Pancreas (tissue), 10 donors: ENCODE measurements at places on chromosomes 6 and 20. TPM values are rescaled to one million over a fixed set of nuclear protein-coding genes. Genes with fewer than 3 reads are reported as not detected.

- DNase-seq: no peak
Observed at GRCh38 chr6:2179241-2179640, 66.2 kb downstream of the GMDS start.

GRCh38 chr20:10670501-10671220, 3.1 kb downstream of the JAG1 start:
- no peak for DNase-seq

GRCh38 chr20:51253280-51253679, 230.4 kb upstream of the KCNG1 start:
- DNase-seq: no peak

DNA sequence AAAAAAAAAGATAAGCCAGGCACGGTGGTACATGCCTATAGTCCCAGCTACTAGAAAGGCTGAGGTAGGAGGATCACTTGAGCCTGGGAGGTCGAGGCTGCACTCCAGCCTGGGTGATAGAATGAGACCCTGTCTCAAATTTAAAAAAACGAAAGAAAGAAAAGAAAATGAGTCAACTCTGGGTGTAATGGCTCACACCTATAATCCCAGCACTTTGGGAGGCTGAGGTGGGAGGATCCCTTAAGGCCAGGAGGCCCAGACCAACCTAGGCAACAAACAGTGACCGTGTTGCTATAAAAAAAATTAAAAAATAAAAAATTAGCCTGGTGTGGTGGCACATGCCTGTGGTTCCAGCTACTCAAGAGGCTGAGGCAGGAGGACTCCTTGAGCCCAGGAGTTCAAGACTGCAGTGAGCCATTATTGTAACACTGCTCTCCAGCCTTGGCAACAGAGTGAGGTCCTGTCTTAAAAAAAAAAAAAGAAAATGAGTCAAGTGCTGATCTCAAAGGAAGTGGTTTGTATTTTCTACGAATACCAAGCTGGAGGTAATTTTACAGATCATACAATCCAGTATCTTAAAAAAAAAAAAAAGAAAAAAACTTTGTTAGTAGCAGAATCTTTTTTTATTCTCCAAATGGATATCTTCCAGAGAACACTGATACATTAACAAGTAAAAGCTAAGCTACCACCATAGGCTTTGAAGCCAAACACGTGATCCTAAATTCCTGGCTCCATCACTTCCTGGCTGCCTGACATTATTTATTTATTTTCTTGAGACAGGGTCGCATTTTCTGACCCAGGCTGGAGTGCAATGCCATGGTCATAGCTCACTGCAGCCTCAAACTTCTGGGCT, 5.7 kb downstream of the COMMD7 start:
- DNase-seq: no peak

DNA sequence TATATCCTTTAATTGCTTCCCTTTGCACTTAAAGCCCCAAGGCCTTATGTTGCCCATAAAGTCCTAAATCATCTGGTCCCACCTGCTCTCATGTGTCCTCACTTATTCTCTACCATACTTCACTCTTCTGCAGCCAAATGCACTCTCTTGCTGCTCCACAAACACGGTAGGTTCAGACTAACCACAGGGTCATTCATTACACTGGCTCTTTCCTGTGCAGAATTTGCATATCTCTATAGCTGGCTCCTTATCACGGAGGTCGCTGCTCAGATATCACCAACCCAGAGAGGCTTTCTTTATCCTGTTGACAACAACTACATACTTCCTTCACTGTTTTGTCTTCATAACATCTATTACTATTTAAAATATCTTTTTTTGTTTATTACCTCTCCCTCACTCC, 86.8 kb downstream of the MOXD1 start:
- DNase-seq: no peak

DNA sequence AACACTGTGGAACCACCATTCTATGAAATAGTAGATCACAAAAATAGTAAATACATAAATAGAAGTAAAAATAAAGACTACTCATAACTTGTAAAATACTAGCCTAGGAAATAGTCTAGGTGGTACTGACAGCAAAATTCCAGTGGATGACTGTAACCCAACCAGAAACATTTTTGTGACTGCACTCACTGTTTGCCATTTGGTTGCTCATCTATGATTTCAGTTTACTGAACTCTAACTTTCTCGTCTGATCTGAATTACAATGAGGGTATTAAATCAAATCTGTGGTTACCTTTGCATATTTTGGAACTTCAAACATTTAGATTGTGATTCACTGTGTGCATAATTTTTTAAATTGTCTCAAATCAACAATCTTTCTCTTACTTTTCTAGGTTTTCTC, 151.1 kb downstream of the KHDC1L start:
- no peak for DNase-seq

- no peak for DNase-seq
Observed at GRCh38 chr6:3458706-3459421, 2.0 kb upstream of the SLC22A23 start.

- DNase-seq: no peak
Observed at GRCh38 chr6:145875496-145876211, 61.1 kb upstream of the FBXO30 start.

GRCh38 chr20:47675190-47676142, 109.8 kb downstream of the SULF2 start:
- DNase-seq: peak; percentile 40

DNA sequence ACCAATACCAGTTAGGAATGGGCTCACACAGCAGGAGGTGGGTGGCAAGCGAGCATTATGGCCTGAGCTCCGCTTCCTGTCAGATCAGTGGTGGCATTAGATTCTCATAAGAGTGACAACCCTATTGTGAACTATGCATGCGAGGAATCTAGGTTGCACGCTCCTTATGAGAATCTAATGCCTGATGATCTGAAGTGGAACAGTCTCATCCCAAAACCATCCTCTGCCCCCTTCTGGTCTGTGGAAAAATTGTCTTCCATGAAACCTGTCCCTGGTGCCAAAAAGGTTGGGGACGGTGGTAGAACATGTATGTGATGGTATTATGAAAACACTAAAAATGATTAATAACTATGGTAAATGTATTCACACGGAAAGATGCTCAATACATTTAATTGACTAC, 99.7 kb upstream of the HIVEP1 start:
- DNase-seq: no peak

DNA sequence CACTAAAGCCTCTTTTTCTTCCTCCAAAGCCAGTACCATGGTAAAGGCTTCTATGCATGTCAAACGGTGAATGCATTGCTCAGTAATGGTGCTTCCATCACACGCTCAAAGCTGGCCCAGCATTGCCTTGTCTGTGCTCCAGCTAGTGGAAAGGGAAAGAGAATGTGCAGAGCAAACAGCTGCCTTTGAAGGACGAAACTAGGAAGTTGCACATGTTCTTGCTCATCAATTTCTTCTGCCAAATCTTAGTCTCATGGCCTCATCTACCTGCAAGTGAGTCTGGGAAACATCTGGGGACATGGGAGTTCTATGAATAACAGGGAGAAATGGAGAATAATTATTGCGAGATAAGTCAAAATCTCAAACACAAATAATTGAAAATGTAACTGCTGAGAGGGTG, 216.5 kb upstream of the SSTR4 start:
- DNase-seq: no peak

- DNase-seq: no peak
Observed at GRCh38 chr6:168132531-168133167, 53.6 kb upstream of the FRMD1 start.

DNA sequence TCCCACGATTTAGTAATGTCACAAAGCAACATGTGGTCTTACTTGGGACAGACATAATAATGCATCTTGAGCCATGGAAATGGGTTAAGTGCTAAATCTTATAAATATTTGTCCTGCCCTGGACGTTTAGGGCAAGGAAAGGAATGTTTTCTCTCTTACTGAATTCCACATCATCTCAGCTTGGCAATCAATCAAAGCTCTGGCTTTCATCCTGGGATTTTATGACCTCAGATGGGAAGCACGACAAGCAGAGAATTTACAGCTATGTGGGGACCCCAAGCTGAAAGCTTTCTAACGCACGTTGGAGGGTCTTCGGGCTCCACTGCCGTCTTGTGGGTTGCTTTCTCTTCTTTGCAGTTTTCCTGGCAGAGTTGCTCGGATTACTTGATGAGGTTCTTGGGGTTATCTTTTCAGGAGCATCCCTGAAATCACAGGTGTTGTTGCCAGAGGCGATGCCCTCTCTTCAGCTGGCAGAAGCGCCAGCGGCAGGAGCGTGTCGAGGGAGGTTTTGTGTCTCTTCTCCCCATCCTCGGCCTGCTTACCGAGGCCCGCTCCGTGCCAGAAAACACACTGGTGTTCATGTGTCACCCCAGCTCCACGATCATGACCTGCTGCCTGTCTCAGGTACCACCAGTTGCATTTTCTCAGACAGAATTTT, 73.4 kb upstream of the FRMD1 start:
- no peak for DNase-seq

DNA sequence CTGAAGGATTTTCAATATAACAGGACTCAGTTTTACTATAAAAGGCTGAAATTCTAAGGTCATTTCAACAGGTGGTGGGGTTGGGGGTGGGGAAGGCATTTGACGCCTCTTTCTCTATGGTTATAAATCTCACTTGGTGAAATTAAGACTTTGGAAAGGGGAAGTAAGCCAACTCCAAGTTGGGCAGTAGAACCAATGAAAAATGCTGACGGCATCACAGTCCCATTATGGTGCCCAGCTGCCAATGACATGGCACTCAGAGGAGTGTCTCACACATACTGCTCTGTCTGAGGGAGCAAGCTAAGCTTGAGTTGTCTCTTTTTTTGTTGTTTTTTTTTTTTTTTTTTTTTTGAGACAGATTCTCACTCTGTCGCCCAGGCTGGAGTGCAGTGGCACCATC, 4.7 kb downstream of the SLC16A10 start:
- DNase-seq: no peak

GRCh38 chr6:30957716-30958115, 16.9 kb downstream of the MUCL3 start:
- no peak for DNase-seq

DNA sequence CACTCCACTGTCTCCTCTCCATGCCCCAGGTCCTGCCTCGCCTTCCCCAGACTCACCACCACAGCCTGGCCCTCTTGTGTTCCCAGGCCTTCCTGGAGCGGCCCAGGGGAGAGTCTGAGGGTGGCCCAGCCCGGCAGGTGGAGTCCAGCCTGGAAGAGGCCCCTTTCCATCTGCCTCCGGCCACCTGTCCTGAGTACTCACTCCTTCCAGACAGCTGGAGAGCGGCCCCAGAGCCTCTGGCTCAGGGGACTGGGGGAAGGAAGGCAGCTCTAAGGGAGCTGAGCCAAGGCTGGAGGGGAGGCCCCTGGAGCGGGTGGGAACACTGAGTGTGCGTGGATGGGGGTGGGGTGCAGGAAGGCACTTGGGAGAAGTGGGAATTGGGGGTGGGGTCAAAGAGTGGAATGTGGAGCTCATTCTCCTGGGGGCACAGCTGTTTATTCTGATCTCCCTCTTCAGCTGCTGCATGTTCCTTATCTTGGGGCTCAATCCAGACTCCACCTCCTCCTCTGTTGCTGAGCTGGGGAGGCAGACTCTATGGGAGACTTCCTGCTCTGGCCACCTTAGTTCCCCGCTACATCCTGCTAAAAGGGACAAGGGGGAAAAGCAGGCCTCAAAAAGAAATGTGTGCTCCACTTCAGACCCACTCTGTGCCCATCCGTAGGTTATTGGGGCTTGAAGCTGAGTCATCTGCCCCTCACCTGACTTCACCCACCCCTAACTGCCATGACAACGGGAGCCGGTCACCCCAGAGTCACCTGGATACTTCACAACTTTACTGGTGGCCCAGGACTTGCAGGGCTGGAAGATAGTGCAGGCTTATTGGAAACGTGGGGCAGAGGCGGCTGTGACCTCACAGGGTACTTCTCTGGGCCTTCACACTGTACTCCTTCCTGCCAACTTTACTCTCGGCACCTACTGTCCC, 19.5 kb upstream of the TAF8 start:
- DNase-seq: no peak

GRCh38 chr6:138441965-138442364, 37.9 kb downstream of the HEBP2 start:
- no peak for DNase-seq

DNA sequence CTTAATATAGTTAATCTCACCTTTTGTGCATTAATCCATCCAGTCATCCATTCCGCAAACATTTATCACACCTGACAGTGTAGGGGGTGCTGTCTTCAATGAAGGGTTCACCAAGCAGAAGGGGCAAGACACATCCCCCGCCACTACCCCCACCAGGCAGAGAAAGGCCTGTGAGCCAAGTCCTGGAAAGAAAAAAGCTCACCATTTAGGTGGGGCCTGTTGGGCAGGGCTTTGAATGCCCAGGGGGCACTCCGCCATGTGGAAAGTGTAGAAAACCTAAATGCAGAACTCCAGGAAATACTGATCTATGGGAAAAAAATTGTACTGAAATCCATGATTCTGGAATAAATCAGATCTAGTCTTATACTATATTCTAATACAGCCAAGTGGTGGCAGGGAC, 4.8 kb upstream of the STX16 start:
- DNase-seq: no peak

- DNase-seq: no peak
Observed at GRCh38 chr6:126066053-126067048, 80.0 kb downstream of the TRMT11 start.

DNA sequence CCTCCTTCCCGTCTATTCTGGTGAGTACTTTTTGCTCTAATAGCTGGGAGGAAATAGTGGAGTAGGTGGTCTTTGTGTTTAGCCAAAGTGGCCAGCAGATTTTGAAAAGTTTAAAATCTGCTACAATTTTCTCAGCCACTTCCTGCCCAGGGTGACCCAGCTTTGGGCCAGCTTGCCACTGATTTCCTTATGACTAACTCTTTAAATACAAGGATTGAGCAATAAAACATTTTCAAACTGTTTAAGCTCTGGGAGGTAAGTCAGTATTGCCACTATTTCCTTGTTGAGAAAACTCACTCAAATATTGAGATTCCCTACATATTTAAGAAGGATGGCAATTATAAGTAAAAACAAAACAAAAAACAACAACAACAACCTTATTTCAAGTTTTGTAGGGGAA, 54.5 kb downstream of the TRMT11 start:
- peak; percentile 33 for DNase-seq

GRCh38 chr6:16698162-16698533, 63.1 kb downstream of the ATXN1 start:
- no peak for DNase-seq

DNA sequence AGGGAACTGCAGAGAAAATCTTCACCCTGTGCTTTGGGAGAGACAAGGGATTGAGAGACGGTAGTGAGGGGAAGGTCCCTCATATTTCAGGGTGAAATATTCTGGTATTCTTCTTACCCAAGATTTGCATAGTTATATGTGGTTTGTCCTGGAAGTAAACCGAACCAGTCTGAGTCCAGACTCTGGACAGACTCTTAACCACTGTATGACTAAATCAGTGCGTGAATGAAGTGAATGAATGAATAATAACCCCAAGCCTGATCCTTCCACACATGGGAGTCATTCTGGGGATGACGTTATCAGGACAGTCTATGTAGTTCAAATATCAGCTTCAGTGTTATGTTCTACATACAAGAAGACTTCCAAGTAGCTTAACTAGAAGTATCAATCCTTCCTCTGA, 690.7 kb downstream of the KIF16B start:
- no peak for DNase-seq

GRCh38 chr20:48026981-48027592, 241.8 kb upstream of the SULF2 start:
- DNase-seq: no peak

PRKN gene
- total RNA-seq: 1.9 TPM

SLA2 gene
- total RNA-seq: 0.22 TPM

SLC24A3 gene
- total RNA-seq: 0.79 TPM

CST1 gene
- not detected for total RNA-seq

ASIP gene
- total RNA-seq: not detected

WFDC5 gene
- total RNA-seq: not detected

PGK2 gene
- total RNA-seq: not detected

GLP1R gene
- total RNA-seq: 4.7 TPM

CTAGE9 gene
- total RNA-seq: not detected

BMP6 gene
- 0.35 TPM for total RNA-seq

C6orf141 gene
- total RNA-seq: 2.7 TPM
